ENCODE measurements at places on chromosomes 16 and 17.
A peak's percentile ranks its signal among the peaks of the same experiment; 100 is the strongest.

DNA sequence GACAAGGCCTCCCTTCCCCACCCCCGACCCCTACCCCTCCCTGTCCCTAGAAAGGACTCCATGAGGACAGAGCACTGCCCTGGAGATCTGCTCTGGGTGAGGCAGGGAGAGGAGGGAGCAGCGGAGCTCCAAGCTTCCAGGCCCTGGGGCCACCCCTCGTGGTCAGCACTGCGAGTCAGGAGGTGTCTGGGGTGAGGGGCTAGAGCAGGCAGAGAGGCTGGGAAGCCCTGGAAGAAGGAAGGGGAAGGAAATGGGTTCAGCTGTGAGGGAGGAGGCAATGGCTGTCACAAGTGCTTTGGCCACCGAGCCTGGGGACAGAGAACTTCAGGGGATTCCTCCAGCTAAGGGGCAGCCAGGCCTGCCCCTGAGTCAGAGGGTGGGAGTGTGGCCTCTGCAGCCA, 28.2 kb upstream of the DNAI2 start:
- DNase-seq, result no peak

DNA sequence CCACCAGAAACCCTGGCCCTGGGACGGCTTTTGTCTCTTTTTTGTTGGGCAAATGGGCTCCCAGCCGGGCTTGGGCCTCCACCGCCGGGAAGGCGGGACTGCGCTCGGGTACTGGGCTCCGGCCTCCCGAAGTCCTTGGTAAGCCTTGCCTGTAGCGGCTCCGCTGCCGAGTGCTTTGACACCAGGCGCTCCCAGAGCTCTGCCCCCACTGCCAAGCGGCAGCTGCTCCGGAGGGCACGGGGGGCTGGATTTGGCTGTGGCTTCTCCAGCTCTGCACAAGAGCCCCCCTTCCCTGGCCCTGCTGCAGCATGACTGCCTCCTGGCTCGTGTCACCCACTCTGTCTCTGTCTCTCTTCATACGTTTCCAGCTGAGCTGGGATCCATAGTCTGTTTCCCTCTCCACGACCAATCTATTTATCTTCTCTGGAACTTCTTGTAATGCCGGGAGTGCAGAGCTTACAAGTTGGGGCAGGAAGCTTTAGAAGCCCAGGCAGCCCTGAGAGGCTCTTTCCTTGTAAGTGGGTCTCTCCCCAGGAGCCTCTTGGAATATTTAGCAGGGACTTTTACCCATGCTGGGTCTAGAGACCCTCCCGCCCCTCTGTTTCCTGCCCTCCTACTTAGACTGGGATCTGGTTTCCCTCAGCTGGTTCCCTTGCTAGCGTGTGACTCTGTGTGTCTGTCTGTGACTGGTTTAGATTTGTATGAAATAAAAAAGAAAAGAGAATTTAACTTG, 246.9 kb upstream of the GSE1 start:
- DNase-seq, result no peak

- DNase-seq, result no peak
These were observed 11.6 kb upstream of the SEPHS2 start for GRCh38 chr16:30457256-30457655.

DNA sequence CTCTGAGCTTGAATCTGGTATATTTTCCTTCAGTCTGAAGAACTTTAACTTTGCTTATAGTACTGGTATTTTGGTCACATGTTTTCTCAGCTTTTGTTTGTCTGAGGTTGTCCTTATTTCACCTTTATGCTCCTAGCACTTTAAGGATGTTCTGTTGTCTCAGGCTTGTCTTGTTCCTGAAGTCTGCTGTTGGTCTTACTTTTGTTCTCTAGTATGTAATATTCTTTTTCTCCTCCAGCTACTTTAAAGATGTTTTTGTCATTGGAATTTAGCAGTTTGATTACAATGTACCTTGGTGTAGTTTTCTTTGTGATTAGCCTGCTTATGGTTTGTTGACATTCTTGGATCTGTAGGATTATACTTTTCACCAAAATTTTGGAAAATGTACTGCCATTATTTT, 23.6 kb downstream of the RPTOR start:
- DNase-seq, result no peak

- DNase-seq, result no peak
These were observed 123.2 kb downstream of the CPPED1 start for GRCh38 chr16:12680531-12680930.

DNA sequence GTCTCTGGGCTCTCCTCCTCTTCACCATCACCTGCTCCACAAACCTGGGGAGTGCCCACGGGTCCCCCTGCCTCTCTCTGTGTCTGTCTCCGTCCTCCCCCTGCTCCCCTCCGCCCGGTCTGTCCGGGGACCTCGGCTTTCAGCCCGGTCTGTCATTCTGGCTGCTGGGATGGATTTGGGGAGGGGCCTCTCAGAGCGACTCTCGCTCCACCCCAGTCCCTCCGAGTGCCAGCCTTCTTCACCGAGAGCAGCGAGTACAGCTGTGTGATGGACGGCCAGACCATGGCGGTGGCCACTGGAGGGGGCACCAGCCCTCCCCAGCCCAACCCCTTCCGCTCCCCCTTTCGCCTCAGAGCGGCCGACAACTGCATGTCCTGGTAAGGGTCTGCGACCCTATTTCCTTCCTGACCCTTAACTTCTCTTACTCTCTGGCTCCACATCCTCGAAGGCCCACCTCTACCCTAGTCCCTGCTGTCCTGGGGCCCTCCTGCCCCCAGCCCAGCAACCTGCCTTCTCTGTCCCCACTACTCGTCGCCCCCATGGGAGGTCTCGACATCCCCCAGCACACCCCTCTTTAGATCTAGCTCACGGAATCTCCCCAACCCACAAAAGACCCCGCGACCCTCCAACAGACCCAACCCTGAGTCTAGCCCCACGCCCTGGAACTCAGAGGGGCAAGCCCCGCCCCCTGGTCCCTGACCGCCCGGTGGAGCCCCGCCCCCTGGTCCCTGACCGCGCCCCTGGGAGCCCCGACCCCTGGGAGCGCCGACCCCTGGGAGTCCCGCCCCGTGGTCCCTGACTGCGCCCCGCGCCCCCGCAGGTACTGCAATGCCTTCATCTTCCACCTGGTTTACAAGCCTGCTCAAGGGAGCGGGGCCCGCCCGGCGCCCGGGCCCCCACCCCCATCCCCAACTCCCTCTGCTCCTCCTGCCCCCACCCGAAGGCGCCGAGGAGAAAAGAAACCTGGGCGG, 5.6 kb upstream of the CXCL16 start:
- no peak for DNase-seq

GRCh38 chr17:12618557-12618956, 47.1 kb upstream of the MYOCD start:
- DNase-seq, result no peak

DNA sequence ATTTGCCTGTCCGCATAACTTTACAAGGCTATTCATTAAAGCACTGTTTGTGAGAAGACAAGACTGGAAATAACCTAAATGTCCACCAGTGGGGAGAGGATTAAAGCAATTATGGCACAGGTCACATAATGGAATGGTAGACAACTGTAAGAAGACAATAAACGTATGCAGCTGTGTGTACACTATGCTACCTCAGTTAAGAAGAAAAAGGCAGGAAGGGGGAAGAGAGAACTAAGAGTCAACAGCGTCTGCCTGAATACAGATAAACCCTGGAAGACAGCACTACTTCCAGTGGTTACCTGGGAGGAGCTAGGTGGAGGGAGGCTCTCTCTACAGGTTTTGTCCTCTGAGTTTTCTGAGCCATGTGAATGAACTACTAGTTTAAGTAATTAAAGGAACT, 15.3 kb downstream of the CREBBP start:
- DNase-seq, result no peak

GRCh38 chr16:27907457-27907972, 156.0 kb downstream of the GSG1L start:
- no peak for DNase-seq

GRCh38 chr17:81346908-81347349, 48.3 kb upstream of the BAHCC1 start:
- no peak for DNase-seq

DNA sequence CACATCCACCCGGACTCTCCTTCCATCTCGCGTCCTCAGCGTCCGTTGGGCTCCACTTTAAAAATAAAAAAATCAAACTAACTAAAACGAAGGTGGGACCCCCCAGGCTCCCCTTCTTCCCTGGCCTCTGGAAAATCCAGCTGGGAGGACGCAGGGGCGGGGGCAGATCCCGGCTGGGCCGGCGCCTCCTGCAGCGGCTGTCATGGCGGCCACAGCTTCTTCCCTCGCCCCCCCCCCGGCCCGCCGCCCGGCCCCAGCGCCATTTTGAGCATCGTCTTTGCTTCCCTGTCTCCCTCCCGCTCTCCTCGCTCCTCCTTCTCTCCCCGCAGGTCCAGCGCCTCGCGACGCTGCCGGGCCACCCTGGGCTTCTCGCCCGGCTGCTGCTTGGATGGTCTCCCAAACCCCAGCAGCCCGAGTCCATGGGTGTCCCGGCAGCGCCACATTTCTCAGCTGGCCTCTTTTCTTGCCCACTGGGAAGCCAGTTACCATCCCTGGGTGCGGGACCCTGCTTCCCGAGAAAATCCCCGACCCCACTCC, 3.3 kb downstream of the HOXB2 start:
- DNase-seq, result peak; percentile 37

DNA sequence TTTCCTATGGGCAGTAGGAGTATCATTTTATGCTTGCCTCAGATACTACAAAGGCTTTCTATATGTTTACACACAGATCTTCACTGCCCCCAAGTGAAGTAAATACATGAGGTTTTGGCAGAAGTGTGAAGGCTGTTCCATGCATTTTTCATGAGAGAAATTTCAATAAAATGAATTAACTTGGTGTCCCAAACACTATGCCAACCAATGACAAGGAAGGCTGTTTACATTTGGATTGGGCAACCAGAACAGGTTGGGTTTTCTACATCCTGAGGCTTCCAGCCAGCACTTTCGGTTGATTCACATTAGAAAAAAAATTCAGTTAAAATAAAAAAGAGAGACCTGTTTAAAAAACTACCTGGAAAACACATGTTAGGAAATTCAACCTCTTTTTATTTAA, 625.4 kb downstream of the KCNJ2 start:
- DNase-seq, result no peak

DNA sequence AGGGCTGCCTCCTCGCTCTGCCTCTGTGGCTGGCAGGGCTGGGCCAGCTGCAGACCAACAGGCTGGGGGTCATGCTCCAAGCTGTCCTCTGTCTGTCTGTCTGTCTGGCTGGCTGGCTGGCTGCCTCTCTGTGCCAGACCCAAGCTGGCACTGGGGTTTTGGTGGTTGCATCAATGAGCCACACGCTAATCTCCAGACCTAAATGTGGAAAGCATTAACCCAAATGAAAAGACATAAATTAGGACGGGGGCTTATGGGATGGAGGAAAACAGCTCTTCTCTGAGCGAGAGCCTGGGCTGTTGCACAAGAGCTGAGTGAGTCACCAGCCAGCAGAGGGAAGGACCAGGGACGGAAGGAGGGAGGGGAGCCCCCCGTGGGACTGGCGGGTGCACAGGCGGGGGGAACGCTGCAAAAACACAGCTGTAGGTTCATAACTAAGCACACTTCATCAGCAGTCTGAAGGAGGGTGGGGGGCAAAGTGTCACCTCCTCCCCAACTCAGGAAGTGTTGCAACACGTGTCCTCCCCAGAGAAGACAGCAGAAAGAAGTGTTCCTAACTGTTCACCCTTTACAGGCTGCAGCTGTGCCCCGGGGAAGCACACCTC, 83.4 kb downstream of the GAS7 start:
- DNase-seq, result peak; percentile 46

GRCh38 chr17:8703001-8703400, 41.6 kb downstream of the CCDC42 start:
- DNase-seq, result no peak

DNA sequence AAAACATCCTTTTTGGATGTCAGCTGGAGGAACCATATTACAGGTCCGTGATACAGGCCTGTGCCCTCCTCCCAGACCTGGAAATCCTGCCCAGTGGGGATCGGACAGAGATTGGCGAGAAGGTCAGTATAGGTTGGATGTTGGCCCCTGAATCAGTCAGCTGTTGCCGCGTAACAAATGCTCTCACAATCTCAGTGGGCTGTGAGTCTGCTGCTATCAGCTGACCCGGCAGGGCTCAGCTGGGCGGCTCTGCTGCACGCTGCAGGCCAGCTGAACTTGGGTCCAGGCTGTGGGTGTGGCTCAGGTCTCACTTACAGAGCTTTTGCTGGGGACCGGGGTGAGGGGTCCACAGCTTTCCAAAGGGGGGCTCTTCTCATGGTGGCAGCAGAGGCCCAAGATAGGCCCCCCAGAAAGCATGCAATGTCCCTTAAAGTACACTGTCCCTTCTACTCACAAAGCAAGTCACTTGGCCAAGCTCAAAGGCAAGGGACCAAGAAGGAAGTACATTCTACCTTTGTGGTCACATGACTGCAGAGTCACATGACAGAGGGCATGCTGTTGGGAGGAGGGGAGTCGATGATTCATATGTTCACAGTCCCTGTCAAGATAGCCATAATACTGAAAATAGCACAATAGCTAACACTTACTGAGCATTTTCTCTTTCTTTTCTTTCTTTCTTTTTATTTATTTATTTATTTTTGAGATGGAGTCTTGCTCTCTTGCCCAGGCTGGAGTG, 134.2 kb downstream of the ABCC1 start:
- DNase-seq, result no peak

DNA sequence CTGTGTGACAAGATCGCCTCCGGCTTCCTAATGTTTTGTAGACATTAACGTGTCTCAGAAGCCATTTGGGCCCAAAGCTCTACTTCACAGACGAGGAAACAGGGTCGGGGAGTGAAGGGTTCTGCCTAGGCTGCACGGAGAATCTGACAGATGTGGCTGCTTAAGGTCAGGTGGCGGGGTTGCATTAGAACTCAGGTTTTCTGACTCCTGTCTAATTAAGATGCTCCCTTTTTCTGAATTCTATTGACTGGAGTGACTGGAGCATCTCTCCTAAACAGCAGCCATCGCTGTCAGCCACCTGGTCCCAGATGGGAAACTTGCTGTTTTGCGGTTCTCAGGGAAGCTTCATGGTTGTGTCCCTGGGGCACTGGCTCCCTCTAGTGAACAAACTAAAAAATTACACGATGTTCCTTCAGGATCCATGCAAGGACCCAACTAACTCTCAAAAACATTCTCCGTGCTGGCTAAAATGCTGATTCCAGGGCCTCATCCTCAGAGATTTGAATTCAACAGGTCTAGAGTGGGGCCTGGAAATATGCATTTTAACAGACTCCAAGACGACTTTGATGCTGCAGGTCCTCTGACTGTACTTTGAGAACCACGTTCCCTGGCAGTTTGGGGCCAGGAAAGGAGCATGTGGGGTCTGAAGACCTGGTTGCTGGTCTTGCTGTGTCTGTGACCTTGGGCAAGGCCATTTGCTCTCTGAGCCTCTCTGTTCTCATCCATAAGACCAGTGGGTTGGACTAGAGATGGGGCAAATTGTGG, 117.4 kb downstream of the IRF8 start:
- DNase-seq, result peak; percentile 1
